Activated T-cell treated with anti-CD3 and anti-CD28 coated beads, Interleukin-2, amount 50 U/mL, for 4 hours (primary cell): ENCODE measurements at places on chromosomes 5 and 9. TPM values are rescaled to one million over a fixed set of nuclear protein-coding genes. Genes with fewer than 3 reads are reported as not detected.
A peak's percentile ranks its signal among the peaks of the same experiment; 100 is the strongest.

The TSSK1B gene
- total RNA-seq: not detected

DNA sequence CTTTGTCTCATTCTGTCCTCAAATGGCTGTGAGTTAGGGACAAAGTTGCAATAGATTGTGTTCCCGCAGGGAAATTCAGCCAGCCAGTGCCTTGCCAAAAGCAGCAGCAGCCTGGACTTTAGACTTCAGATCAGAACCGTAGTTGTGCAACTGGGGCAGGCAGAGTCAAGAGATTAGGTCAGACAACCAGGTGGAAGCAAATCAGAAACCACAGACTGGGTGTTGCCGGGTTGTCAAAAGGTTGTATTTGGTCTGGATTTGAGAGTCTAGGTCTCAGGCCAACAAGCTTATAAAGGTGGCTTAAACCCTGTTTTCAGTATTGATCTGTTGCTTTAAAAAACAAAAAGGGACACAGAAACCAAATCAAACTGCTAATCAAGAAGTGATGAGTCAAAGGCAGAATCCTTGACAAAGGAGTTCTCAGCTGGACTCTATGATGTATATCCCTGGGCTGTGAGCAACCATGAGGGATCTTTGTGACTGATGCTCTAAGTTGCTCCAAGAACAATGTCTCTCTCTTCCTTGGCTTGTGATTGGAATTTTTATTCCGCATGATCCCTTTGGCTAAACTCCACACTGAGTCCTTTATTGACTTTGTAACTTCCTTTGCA, 20.9 kb downstream of the RFK start:
- DNase-seq: no peak

GRCh38 chr5:109225716-109226625, 183.8 kb downstream of the PJA2 start:
- DNase-seq: no peak

The OBP2B gene
- total RNA-seq: not detected

The PCDHGA11 gene
- 0.05 TPM for total RNA-seq

DNA sequence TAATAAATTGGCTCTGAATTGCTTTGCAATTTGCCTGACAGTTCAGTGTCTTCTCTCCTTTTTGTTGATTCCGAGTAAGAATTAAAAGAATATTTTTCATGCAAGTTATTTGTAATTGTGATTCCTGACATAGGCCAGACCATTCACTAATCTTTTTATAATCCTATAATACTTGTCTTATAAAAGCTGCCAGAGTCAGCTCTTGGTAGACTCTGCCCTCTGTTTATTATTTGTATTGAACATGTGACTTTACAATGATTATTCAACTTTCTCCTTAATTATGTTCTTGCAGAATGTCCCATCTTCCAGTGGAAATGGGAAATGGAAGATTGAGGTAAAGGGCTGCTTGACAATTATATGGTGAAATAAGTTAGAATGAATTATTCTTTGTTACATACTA, 121.0 kb downstream of the SV2C start:
- DNase-seq: no peak

GRCh38 chr5:36007366-36007765, 16.2 kb upstream of the UGT3A1 start:
- DNase-seq: no peak

The STPG3 gene
- not detected for total RNA-seq

DNA sequence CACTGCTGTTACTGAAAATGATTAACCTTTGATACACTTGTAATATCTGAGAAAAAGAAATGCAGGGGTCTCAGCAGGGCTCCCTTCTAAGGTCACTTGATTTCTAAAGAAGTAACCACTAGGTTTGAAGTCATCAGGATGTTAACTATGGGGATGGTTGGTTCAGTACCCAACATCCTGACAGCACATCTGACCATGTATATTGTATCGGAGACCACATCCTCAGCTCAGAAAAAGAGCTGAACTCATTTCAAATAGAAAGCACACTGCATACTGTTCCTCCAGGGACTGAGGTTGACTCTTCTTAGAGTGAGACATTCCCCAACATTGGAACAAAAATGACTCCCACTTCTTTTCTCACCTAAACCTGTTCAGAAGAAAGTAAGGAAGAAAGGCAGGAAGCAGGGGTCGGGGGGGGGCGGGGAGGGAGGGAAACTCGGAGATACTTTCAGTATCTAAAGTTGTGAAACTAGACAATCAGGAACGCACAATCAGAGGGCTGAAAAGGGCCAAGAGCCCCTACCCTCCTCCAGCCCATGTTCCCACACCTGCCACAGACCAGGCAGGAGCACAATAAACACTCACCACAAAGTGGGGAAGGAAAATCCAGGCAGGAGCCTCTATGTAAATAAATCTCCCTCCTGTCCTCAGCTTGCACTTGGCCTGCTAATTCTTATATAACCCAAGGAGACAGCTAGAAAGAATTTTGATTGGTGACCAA, 730 bp upstream of the GZMA start:
- no peak for DNase-seq

GRCh38 chr5:1467341-1468246, 22.4 kb upstream of the SLC6A3 start:
- no peak for DNase-seq

DNA sequence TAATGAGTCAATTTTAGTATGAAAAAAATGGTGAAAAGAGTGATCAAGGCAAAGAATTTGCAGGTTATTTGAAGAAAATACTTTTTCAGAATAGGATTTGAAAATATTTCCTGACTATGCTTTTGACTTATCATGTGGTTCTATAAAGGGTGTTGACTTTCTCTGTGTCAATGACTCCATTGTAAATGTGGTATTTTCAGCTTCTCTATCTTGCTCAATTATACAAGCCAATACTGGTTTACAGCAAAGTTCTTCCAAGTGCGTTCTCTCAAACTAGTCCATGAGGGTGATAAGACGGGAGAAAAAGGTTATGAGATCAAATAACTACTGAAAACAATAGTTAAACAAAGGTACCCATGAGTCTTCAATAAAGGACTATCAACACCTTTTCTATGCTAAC, 21.7 kb downstream of the IL33 start:
- no peak for DNase-seq

GRCh38 chr5:179232091-179232735, 113.0 kb downstream of the ADAMTS2 start:
- DNase-seq: no peak

GRCh38 chr5:155085282-155085989, 71.9 kb downstream of the KIF4B start:
- DNase-seq: no peak

GRCh38 chr5:148861088-148861487, 34.7 kb downstream of the ADRB2 start:
- no peak for DNase-seq

The LCN10 gene
- 0.82 TPM for total RNA-seq

The FOCAD gene
- total RNA-seq: 15.5 TPM

The PPP3R2 gene
- total RNA-seq: not detected

DNA sequence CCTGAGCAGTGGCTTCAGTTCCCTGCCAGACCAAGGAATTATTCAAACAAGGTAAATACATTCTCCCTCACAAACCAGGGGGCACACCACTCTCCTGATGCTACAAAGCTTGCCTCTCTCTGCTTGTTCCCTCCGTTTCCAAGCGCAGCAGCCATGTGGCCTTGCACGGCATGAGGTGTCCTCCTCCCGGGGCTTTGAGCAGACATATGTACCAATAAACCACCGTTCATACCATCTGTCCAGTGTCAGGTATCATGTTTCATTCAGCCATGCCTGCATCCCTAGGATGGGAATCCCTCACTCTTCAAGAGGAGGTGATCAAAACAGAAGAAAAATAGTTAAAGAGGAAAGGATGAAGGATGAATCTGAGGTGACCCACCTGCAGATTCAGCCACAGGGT, 282.7 kb downstream of the ENC1 start:
- no peak for DNase-seq

The GLRA1 gene
- total RNA-seq: not detected

The TRPM3 gene
- total RNA-seq: not detected

The RPL7A gene
- total RNA-seq: 3,630 TPM

GRCh38 chr5:74469234-74469994, 171.1 kb downstream of the ENC1 start:
- no peak for DNase-seq

DNA sequence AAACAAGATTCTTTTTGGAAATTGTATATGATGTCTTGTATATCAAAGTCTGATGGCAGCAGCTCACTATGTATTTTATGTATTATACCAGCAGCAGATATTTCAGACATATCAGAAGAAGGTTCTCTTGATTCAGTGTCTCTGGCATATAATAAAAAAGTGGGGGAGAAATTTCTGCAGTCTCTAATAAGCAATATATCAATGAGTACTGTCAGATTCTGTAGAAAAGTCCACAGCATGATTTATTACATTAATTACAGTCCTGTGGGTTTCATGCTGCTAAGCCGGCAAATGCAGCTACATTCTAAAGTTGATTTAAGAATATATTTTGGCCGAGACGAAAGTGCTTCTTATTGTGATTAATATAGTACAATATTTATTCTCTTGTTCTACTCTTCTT, 113.1 kb downstream of the KIAA1958 start:
- DNase-seq: no peak

The SPINK7 gene
- total RNA-seq: not detected

The CDH6 gene
- total RNA-seq: not detected

The PPP2R2B gene
- total RNA-seq: 0.30 TPM

- DNase-seq: no peak
Observed at GRCh38 chr5:174745590-174746103, 21.3 kb downstream of the MSX2 start.

The LCN2 gene
- not detected for total RNA-seq

- no peak for DNase-seq
Observed at GRCh38 chr9:69317081-69317480, 7.9 kb upstream of the ENTREP1 start.

DNA sequence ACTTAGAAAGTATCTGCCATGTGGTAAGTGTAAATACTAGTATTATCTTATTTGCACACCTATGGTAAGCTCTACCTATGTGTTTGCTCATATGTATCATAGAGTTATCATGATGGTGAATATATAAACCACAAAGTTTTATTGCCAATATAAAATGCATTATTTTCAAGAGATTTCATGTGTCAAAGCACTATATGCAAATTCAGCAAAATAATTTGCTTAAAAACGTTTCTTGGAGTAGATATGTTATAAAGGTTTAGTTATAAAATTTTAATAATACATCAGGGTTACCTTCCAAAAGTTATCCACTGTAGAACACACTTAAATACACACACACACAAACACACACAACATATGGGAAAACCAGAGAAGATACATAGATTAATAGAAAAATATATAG, 1431.7 kb upstream of the C9orf72 start:
- DNase-seq: no peak

- peak; percentile 98 for DNase-seq
Observed at GRCh38 chr5:139560752-139561654, at the start of gene UBE2D2. Gene UBE2D2, plus strand, starts transcription at chr5:139561339. Its CDS starts 453 bp downstream, at chr5:139561792.

DNA sequence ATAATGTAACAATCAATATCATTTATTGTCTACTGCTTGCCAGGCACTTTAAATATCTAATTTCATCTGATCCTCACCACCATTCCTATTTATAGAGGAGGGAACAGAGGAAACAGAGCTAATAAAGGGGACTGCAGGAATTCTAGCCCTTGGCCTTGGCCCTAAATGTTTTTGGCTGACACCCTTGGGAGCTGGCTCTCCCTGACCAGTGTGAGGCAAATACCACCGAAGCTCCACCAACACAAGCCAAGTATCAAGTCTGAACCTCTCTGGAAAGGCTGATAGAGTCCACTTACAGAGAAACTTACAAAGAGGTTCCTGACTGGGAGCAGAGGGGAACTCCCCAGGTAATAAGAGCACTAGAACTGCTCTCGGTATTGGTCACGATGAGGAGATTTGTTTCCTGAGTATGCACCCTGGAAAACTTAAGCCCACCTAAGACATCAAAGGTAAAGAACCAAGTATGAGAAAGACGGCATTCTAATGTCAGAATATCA, 243.1 kb upstream of the PANK3 start:
- DNase-seq: no peak

- DNase-seq: no peak
Observed at GRCh38 chr5:168578538-168579487, at the start of gene PANK3. Gene PANK3, minus strand, starts transcription at chr5:168579368. Its CDS starts 85 bp downstream, at chr5:168579283.

The C5orf58 gene
- not detected for total RNA-seq

DNA sequence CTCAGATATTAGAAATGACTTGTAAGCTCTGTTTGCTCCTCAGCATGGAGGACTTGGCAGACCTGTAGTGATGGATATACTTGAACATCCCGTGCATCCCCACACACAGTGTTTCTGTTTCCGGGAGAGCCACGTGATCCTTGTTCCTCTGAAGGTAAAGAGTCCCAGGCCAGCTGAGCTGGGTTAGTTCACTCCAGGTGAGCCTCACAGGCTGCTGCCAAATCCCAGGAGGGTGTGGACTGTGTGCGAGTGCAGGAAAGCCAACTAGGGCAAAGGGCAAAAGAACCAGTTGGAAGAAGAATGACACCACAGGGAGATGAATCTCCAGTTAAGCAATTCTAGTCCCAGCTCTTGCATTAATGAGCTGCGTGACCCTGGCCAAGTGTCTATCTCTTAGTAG, 10.4 kb upstream of the TOMM5 start:
- DNase-seq: no peak

The IL33 gene
- total RNA-seq: not detected

The PRRX2 gene
- total RNA-seq: 0.57 TPM

DNA sequence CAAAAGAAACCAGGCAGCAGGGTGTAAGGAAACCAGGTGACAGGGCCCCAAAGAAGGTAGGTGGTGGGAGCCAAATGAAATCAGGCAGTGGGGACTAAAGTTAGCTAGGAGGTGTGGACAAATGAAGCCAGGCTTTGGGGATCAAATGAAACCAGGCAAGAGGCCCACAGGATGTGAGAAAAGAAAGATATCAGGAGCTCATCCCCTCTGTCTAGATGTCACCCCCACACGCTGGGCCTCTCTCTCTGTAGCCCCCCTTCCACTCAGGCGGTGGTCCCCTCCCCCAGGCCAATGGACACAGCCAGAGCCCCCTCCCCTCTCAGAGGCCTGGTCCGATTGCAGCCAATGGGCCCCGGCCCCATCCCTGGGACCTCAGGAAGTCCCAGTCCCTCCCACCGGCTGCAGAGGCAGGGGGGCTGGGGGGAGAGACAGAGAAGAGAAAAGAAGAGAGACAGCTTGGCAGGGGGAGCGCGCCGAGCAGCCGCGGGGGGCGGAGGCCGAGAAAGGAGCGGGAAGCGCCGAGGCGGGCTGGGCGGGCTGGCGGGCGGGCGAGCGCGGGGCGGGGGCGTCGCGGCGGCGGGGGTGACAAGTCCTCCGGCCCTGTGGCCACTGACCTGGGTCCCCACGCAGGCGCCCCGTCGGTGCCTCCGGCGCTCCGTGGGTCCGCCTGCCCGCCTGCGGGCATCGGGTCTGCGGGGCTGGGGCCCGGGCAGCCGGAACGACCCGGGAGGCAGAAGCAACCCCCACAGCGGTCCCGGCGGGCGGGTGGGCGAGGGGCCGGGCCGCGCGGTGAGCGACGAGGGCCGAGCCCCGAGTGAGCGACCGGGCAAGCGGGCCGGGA, 11.9 kb downstream of the CNTFR start:
- no peak for DNase-seq

The SPRY4 gene
- total RNA-seq: 3.3 TPM
